ENCODE measurements at places on chromosomes 4 and X.
A peak's percentile ranks its signal among the peaks of the same experiment; 100 is the strongest.

DNA sequence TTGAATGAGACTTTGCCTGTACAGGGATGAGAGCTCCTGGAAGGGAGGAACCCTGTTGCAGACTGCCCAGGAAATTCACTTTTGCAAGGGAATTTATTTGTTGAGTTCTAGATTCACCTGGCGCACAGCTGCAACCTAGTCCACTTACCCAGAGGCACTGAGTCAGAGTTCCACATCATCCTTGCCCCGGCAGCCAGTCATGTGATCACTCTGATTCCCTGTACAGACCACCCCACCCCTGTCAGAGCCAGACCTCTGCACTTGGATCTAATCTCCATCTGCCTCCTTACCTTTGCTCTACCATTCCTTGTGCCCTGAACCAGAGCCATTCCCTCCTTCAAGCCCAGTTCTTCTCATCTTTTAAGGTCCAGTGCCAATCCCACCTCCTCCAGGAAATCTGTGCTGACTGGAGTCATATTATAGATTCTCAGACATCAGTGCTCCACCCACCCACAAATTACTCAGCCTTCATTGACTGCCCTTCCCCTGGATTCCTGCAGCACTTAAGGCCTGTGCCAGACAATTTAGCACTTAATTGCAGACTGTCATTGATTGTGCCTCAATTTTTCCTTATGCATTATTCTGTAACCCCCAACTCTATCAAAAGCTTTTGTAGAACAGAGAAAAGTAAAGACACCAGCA lies 84.1 kb upstream of the MAGEA4 start:
- no peak for DNase-seq

DNA sequence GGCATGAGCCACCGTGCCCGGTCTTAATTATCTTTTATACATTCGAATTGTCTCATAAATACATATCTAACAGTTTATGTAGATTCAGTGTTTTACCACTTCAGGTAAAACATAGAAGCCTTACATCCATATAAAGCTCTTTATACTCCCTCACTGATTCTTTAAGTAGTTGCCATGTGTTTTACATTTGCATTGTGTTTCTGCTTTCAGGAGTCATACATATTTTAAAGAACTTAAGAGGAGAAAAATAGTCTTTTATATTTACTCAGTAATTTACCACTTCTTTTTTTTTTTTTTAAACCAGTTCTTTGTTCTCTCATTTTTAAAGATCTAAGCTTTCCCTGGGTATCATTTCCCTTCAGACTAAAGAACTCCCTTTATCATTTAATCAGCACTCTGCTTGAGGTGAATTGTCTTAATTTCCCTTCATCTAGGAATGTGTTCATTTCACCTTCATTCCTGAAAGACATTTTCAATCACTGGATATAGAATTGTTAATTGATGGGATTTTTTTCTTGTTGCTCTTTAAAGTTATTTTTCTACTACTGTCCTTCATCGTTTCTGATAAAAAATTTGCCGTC lies 324.3 kb upstream of the ZCCHC13 start:
- DNase-seq: no peak

- no peak for DNase-seq
These were observed 147.8 kb upstream of the CXXC4 start for GRCh38 chr4:104642521-104642920.

DNA sequence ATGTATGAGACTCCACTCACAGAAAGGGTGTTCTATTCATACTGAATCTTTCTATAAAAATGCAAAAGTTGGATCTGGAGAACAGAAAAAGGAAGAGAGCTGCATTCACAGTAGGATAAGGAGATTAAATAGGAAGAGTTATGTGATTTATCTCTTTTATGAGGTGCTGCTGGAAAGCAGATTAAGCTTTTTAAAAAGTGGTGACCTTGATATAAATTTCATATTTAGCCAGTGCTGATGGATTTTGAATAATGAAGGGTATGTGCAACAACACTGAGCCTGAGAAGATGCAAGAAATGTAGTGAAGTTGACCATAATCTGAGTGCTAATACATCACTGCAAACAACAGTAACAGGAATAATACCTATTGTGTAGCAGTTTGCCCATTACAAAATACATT lies 795.6 kb downstream of the IL1RAPL1 start:
- no peak for DNase-seq

- DNase-seq: peak; percentile 92
These were observed at the start of gene PYURF for GRCh38 chr4:88523325-88524129. TSS of gene PYURF (minus strand) at chr4:88523776. CDS start at chr4:88523700, 76 bp downstream.

GRCh38 chr4:23234716-23235115 lies 542.0 kb downstream of the GBA3 start:
- DNase-seq: no peak

DNA sequence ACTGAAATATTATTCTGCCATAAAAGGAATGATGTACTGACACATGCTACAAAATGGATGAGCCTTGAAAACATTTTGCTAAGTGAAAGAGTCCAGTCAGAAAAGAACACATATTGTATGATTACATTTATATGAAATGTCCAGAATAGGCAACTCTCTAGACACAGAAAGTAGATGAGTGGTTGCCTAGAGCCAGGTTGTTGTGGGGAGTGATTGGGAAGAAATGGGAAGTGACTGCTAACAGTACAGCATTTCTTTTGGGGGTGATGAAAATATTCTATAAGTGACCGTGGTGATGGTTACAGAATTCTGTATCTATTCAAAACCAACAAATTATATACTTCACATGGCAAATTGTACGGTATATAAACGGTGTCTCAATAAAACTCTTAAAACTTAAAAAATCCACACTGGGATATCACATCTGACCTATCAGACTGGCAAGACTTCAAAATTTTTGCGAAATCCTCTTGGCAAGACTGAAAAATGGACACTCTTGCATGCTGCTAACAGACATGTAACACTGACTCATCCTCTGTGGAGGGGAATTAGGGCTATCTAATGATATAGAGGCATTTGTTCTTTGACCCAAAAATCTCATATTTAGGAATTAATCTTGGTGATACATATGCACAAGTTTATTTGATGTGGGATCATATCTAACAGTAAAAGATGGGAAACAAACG lies 71.8 kb downstream of the FAM13A start:
- DNase-seq: peak; percentile 84

DNA sequence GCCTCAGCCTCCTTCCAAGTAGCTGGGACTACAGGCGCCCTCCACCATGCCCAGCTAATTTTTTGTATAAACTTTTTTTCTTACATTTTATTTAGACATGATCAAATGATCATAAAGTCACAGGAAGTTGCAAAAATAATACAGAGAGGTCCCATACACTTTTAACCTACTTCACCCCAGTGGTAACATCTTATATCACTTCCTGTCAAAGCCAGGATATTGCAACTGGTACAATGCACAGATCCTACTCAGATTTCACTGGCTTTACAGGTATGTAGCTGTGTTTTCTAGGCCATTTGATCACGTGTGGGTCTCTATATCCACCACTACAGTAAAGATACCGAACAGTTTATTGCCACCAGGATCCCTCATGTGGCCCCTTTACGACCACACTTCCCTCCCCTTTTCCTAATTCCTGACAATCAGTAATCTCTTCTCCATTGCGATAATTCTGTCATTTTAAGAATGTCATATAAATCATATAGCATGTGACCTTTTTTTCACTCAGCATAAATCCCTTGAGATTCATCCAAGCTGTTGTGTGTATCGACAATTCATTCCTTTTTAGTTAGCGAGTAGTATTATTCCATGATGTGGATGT lies 18.0 kb downstream of the RPS6KA3 start:
- DNase-seq: no peak

DNA sequence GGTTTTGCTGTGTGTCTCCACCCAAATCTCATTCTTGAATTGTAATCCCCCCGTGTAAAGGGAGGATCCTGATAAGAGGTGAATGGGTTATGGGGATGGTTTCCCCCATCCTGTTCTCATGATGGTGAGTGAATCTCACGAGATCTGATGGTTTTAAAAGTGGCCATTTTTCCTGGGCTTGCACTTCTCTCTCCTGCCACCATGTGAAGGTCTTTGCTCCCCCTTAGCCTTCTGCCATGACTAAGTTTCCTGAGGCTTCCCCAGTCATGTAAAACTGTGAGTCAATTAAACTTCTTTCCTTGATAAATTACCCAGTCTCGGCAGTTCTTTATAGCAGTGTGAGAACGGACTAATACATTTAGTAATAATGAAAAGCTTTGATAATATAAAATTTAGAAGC lies 46.9 kb downstream of the ANTXR2 start:
- DNase-seq: no peak

DNA sequence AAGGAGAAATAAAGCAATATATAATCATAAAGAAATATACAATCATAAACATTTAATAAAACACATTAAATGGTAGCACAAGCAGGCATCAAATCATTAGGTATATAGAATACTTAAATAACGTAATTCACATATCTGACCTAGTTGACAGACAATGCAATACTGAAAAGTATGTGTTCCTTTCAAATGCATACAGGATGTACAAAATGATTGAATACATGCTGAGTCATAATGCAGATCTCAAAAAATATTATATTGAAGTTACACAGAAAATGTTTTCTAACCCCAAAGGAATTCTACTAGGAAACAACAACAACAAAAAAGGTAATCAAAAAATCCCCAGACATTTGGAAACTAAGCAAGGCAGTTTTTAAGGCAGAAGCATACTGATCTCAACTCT lies 1072.0 kb upstream of the INTU start:
- no peak for DNase-seq

DNA sequence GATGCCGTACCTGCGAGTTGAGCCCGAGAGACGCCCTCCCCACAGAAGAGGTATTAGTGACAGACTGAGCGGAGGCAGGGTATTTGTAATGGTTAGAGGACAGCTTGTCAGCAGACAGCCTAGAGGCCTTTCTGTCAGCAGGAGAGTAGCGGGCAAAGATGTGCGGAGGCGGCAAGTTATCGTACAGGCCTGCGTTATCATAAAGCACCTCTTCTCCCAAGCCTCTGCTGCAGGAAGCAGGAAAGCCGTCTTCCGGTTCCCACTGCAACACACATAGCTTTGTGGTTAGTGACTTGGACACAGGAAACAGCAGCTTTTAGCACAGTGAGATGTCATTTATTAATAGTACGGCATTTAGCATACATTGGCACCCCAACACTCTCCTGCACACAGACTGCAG lies 158.3 kb downstream of the AFAP1 start:
- no peak for DNase-seq

GRCh38 chr4:99462875-99463464 lies 27.8 kb upstream of the ADH7 start:
- peak; percentile 65 for DNase-seq

DNA sequence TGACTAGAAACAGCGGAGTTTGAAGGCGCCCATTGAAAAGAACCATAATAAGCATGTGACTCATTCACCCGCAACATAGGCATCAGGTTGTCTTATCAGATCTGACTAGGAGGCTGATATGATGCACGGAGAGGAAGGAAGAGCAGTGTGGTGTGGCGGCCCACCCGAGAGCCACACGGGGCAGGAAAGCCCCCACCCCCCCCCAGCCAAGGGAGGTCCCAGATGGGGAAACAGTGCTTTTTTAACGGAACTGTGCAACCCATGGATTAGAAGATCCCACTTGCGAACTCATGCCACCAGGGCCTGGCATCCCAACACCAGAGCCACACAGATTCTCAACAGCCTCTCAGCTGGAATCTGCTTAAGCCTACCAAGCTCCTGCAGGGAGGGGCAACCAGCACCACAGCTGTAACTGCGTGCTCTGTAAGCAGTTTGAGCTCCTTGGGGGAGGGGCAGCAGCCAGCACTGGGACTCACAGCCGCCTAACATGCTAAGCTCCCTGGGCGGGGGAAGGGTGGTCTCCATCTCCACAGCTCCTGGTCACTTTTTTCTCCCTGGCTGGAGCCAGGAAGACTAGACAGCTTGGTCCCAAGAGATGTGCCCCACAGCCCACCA lies 466.2 kb downstream of the PDGFC start:
- DNase-seq: no peak

DNA sequence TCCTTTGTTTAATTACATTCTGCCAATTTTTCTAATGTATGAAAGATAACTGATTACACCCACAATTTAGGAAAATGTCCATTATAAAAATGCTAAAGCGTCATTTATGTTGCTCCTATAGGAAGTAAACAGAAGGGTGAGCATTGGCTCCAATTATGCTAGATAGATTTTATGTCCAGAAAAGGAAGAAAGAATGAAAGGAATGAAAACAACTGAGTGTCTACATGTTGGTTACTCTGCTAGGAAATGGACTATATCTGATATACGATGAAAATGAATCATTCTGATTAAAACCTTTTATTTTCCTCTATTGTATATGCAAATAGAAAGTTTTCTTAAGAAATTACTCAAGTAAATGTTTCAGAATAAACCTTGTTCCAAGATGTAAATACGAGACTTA lies 1.6 kb downstream of the ENAM start:
- DNase-seq: no peak

- DNase-seq: no peak
These were observed 39.8 kb downstream of the SHISA3 start for GRCh38 chr4:42436928-42437565.

DNA sequence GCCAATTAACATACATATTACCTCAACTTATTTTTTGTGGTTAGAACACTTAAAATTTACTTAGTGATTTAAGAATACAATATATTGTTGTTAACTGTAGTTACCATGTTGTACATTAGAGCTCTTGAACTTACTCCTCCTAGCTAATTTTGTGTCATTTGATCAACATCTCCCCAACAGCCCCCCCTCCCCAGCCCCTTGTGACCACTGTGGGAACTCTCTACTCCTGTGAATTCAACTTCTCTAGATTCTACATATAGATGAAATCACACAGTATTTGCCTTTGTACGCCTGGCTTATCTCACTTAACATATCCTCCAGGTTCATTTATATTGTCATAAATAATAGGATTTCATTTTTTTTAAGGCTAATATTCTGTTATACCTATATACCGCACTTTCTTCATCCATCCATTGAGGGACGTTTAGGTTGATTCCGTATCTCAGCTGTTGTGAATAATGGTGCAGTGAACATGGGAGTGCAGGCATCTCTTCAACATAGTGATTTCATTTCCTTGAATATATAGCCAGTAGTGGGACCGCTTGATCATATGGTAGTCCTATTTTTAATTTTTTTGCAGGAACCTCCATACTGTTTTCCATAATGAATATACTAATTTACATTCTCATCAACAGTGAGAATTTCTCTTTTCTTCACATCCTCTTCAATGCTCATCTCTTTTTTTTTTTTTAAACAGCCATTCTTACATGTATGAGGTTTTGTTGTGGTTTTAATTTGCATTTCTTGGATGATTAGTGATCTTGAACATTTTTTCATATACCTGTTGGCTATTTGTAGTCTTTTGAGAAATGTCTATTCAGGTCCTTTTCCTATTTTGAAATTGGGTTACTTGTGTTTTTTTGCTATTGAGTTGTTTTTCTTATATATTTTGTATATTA lies 66.8 kb downstream of the RAPGEF2 start:
- DNase-seq: no peak

All from fibroblast of gingiva (primary cell).